ENCODE measurements at places on chromosomes 4 and X.
A peak's percentile ranks its signal among the peaks of the same experiment; 100 is the strongest.

DNA sequence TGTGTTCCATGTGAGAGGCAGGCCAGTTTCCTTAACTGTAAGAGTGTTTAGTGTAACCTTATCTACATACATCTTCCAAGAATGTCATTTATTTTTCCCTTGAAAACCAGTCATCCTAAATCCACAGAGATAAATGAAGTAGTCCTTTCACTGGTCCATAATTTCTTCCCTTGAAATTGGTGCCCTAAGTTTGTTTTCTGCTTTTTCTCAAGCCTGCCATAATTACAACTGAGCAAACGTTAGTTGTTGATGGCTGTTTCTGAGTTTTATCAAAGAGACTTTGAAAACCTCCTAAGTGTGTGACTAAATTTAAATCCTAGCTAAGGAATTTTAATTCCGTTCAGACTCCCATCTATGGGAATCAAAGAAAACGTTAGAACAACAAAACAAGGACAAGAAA, 3.6 kb upstream of the TDO2 start:
- no peak overlapping the region for H3K27ac ChIP-seq
- H3K36me3 ChIP-seq = no peaks in the 10 kb centered on the region
- no peak overlapping the region for H3K4me3 ChIP-seq
- H3K4me1 ChIP-seq = no peaks in the 10 kb centered on the region
- no peaks in the 10 kb centered on the region for H3K27me3 ChIP-seq

- H3K4me1 ChIP-seq = no peaks in the 10 kb centered on the region
- H3K36me3 ChIP-seq = no peaks in the 10 kb centered on the region
- no peak overlapping the region for H3K27ac ChIP-seq
- DNase-seq = no peak
These were observed 988.4 kb upstream of the TENM3 start for GRCh38 chr4:181254771-181255170.

- peak; percentile 21 for DNase-seq
- no peaks in the 10 kb centered on the region for H3K36me3 ChIP-seq
- H3K4me1 ChIP-seq = no peaks in the 10 kb centered on the region
- H3K27me3 ChIP-seq = no peaks in the 10 kb centered on the region
- no peak overlapping the region for H3K27ac ChIP-seq
These were observed 2039.9 kb upstream of the TENM3 start for GRCh38 chr4:180203349-180203748.

DNA sequence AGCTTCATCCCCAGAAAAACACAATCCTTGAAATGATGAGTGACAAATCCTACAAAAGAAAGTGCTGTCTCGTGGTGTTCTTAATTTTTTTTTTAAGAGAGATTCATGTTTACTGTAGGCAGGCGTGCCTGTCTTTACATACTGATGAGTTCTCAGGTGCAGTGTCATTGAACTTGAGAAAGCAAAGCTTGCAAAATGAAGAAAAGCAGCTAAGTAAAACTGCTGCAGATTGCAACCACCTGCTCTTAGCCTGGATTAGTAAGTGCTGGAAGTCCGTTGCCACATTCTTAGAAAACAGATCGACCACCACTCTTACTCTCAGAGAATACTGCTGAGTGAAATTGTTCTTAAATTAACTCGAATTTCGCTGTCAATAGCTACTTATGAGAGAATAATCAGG, 854.6 kb downstream of the TRIML1 start:
- no peak overlapping the region for H3K27ac ChIP-seq
- H3K36me3 ChIP-seq = no peaks in the 10 kb centered on the region
- H3K27me3 ChIP-seq = no peaks in the 10 kb centered on the region

DNA sequence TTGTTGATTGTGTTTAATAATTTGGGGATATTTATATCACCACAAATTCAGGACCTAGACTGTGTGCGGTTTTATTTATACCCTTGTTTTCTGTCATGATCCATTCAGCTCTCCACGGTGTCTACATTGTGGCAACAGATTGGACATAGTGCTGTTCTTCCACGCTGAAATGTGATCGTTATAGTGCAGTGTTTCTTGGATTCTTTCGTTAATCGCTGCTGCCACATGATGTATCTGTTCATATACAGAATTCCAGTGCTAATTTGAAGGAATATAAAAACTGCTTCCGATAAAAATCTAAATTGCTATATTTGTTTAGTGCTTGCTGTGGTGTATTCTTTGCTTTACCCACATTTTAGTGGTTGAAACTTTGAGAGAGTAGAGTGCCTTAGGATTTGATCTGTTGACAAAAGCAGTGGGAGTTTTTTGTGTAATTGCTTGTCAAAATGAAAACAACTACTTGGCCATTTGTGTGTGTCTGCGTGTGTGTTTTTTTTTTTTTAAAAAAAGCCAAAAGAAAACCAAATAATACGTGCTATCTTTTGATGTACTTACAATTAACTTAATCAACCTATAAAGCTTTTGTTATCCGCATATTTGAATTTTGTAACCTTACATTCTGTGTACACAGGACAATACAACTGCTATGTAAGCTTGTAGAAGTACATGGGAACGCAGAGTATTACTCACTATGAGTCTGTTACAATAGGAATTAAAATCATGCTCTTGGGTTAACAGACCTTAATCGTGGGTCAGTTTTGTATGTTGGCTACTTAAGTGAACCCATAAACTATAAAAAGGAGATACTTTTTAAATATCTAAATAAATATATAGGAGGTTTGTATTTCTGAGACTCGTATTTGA, 353.3 kb downstream of the ARHGAP24 start:
- no peaks in the 10 kb centered on the region for H3K36me3 ChIP-seq
- no peaks in the 10 kb centered on the region for H3K27me3 ChIP-seq
- DNase-seq = no peak
- no peaks in the 10 kb centered on the region for H3K4me1 ChIP-seq
- H3K4me3 ChIP-seq = no peak overlapping the region
- no peak overlapping the region for H3K27ac ChIP-seq

DNA sequence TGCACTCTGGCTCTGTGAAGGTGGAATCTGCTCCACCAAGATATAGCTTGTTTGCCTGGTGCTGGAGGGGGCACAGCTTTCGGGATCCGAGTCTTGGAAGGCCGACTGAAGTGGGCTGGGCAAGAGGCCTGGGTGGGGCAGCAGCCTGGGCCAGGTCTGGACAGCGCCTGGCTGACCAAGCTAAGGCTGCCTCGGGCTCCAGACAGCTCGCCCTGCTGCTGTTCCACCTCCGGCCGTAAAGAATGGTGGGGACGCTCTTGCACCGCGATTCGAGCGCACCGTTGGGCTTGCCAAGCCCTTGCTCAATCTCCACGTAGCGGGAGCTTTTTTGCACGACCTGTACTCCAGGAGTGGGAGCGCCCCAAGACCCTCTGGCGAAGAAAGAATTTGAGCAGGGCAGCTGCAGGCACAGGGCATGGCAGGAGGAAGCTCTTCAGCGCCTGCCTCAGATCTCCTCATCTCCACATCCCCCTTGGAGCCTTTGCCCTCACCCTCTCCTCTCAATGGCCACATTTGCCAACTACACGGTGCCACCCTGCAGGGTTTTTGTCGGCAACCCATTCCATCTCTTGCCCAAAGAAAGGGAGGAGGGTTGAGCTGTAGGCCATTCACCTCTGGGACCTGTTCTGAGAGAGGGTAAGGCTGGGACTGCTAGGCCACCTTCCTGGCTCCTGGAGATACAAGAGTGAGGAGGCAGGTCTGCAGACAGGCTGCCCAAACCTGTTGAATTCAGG, 18.9 kb downstream of the CNGA2 start:
- H3K4me1 ChIP-seq = no peaks in the 10 kb centered on the region
- no peak overlapping the region for H3K4me3 ChIP-seq
- no peak for DNase-seq

DNA sequence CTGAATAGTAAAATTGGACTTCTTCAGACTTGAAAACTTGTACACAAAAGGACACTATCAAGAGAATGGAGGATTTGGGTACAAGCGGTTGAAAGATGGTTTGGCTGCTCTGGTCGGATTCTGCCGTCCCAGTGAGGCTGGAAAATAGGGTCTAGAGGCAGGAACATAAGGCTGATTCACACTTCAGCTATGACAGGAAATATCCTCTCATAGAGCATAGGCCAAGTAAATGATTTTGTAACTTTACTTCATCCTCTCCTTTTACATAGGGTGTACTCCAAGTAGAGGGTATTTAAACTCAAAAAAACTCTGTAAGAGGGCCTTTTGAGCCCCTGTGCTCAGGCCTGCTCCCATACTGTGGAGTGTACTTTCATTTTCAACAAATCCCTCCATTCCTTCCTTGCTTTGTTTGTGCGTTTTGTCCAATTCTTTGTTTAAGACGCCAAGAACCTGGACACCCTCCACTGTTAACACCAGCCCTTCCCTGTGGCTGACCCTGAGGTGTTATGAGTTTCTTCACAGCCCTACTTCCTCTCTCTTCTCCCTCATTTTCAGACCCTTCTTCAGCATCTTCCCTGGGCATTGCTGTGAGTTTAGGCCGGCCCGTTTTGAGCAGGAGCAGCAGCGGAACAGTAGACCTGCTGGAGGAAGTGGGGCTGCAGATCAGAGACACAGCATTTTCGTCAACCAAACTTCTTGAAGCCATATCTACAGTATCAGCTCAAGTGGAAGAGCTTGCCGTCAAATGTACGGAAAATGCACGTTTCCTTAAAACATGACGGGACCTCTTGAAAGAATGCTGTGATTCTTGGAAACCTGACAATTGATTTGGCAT, 7.2 kb downstream of the PGAM4 start:
- no peaks in the 10 kb centered on the region for H3K36me3 ChIP-seq
- no peak for DNase-seq
- H3K27me3 ChIP-seq = no peaks in the 10 kb centered on the region
- H3K27ac ChIP-seq = no peak overlapping the region
- no peak overlapping the region for H3K4me3 ChIP-seq

DNA sequence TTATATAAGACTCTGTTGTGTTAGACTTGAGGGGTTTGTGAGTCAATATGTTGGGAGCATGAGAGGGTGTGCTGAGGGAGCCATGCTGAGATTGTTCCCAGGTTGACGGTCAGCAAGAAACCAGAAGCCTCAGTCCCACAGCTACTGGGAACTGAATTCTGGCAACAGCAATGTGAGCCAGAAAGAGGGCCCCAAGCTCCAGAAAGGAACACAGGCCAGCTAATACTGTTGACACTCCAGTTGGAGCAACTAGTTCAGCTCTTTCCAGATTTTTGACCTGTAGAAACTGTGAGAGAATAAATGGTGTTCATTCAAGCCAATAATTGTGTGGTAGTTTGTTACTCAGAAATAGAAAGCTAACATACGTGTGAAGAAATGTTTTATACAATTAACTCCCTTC, 17.1 kb downstream of the ADH1A start:
- no peak for DNase-seq
- H3K4me1 ChIP-seq = no peaks in the 10 kb centered on the region
- no peak overlapping the region for H3K4me3 ChIP-seq
- no peaks in the 10 kb centered on the region for H3K36me3 ChIP-seq
- no peaks in the 10 kb centered on the region for H3K27me3 ChIP-seq

GRCh38 chrX:24260842-24261550, 52.9 kb downstream of the SUPT20HL2 start:
- H3K4me1 ChIP-seq = peaks cover 14% of the 10 kb centered on the region
- peak; percentile 77 for DNase-seq
- no peak overlapping the region for H3K4me3 ChIP-seq
- peak overlapping the region; percentile 85 for H3K27ac ChIP-seq
- no peaks in the 10 kb centered on the region for H3K36me3 ChIP-seq

- H3K27ac ChIP-seq = no peak overlapping the region
- no peaks in the 10 kb centered on the region for H3K27me3 ChIP-seq
- H3K36me3 ChIP-seq = peaks cover 40% of the 10 kb centered on the region
- no peak for DNase-seq
- no peaks in the 10 kb centered on the region for H3K4me1 ChIP-seq
- no peak overlapping the region for H3K4me3 ChIP-seq
These were observed 122.5 kb downstream of the PTTG2 start for GRCh38 chr4:38082424-38083385.

DNA sequence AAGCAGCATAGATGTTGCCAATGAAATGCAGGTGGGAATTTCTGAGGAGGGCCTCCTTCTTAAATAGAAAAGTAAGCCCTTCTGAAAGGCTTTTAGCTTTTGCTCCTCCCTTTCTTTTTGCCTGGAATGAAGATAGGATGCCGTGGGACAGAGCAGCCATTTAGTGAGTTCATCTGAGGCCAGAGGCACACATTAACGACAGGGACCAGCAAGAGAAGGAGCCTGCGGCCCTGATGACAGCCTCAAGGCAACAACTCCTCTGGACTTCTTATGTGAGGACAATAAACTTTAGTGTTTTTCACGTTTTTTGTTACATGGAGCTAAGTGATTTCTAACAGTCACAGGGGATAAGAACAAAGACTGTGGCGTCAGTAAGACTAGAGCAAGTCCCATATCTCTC, 1.1 kb upstream of the BDH2 start:
- no peak overlapping the region for H3K27ac ChIP-seq
- no peaks in the 10 kb centered on the region for H3K27me3 ChIP-seq
- no peak overlapping the region for H3K4me3 ChIP-seq

DNA sequence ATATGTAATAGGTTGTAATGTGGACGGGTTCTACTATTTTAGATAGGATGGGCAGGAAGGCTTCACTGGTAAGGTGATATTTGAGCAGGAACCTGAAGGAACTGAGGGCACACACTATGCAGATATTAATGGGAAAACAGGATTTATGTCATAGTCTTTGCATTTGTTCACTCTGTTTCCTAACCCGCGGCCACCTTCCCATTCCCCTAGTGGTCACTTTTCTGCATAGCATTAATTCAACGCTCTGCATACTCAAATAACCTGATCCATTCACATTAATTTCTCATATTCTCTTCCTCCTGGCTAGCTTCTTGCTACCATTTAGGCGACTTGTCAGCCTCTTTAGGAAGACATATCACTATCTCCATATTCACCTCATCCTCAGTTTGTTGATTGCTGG, 61.5 kb downstream of the GSPT2 start:
- H3K4me3 ChIP-seq = no peak overlapping the region
- DNase-seq = no peak
- peaks cover 17% of the 10 kb centered on the region for H3K4me1 ChIP-seq
- H3K27ac ChIP-seq = no peak overlapping the region
- H3K36me3 ChIP-seq = no peaks in the 10 kb centered on the region
- no peaks in the 10 kb centered on the region for H3K27me3 ChIP-seq

DNA sequence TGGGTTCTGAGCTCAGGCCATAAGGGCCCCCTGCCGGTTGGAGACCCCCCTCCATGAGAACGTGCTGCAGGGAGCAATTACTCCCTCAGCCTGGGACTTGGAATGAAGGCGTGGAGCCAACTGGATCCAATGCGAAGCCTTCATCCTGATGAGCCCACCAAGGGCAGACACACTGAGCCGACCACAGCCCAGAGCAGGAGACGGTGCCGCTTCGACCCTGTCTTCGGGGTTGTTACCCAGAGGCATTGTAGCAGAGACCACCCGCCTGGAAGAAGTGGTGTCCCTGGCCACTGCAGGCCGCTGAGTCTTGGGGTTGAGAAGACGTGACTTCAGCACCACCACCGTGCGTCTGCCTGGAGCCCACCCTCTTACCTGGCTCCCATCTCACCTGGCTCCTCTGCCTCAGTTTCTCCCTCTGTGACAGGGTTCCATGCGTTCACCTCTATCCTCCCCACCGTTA, 7.0 kb upstream of the NKX1-1 start:
- H3K4me3 ChIP-seq = no peak overlapping the region
- no peaks in the 10 kb centered on the region for H3K36me3 ChIP-seq
- no peaks in the 10 kb centered on the region for H3K4me1 ChIP-seq
- H3K27me3 ChIP-seq = no peaks in the 10 kb centered on the region
- DNase-seq = no peak
- H3K27ac ChIP-seq = no peak overlapping the region
